Endodermal cell (in vitro differentiated cells): ENCODE measurements at places on chromosomes 4 and X. TPM values are rescaled to one million over a fixed set of nuclear protein-coding genes. Genes with fewer than 3 reads are reported as not detected.

Gene DTHD1
- not detected in 2 replicates for total RNA-seq

GRCh38 chr4:19063662-19064061, 1042.1 kb upstream of the LCORL start:
- H3K27me3 ChIP-seq = no peaks in the 10 kb centered on the region
- DNase-seq = peak; percentile 65
- no peaks in the 10 kb centered on the region for H3K4me1 ChIP-seq
- H3K4me3 ChIP-seq = no peak overlapping the region

DNA sequence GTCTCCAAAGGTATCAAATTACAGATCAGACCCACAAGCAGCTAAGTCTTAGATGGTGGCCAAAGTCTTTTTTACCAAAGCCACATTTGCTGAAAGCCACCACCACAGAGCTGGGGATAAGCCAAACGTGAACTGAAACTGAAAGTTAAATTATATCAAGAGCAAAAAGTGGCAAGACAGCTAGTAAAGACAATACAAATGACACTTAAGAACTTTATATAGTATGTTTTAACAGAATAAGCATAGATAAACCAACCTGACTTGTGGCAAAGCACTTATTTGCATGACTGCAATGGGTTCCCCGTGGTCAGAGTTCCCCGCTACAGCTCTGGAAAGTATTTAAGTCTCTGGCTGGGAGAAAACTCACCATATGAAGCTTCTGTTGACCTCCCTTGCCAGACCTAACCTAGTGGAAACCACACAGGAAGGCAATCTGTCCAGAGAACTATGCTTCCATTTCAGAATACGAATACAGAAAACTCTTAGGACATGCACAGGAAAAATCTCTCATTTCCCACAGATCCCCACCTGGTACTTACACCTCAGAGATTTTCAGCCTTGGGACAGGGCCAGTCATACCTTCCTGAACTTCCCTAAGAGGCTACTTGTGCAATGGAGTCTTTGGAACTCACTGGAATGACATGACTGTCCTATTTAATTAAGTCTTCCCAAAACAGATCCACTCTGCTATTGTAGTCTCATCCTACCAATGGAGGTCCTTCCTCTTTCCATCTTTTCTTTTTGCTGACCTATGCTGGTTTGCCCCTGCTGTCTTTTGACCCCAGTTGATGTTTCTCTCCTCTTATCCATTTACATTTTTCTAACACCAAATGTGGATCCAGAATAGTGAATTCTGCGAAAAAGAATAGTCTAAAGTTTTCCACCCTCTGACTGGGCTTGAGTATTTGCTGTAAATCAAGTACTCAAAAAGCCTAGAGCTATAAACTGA, 225.1 kb downstream of the NR3C2 start:
- no peak for DNase-seq
- no peaks in the 10 kb centered on the region for H3K27me3 ChIP-seq
- no peaks in the 10 kb centered on the region for H3K36me3 ChIP-seq
- H3K4me1 ChIP-seq = peaks cover 9% of the 10 kb centered on the region

DNA sequence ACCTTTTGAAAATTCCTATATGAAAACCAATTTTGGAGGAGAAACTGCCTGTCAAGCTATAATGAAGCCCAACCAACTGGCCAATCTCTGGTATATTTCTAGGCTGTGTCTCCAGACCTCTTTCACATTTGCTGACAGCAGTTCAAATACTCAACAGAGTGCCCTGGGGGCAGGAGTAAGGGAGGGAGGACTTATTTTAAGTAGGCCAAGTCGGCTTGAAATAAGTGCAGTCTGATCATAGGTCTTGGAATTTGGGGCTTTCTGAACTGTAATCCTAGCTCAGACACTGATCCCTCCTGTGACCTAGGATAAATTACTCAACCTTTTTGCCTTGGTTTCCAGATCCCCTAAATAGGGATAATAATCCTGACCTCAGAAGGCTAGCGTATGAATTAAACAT, 59.4 kb upstream of the SLC7A11 start:
- H3K36me3 ChIP-seq = no peaks in the 10 kb centered on the region
- no peak overlapping the region for H3K4me3 ChIP-seq
- no peak for DNase-seq

Gene SYN1
- total RNA-seq = 4.9 and 7.3 TPM in 2 replicates

GRCh38 chr4:76955182-76955581, 5.6 kb downstream of the SEPTIN11 start:
- H3K36me3 ChIP-seq = peaks cover 4% of the 10 kb centered on the region
- no peak overlapping the region for H3K4me3 ChIP-seq
- no peak for DNase-seq
- peaks cover 14% of the 10 kb centered on the region for H3K4me1 ChIP-seq

Gene KCNIP4
- total RNA-seq = not detected in 2 replicates

Gene GAGE1
- not detected in 3 replicates for total RNA-seq

GRCh38 chrX:77505227-77505626, 58.0 kb downstream of the FGF16 start:
- H3K36me3 ChIP-seq = peaks cover 7% of the 10 kb centered on the region
- no peak overlapping the region for H3K27ac ChIP-seq
- DNase-seq = no peak
- no peaks in the 10 kb centered on the region for H3K27me3 ChIP-seq

- no peak overlapping the region for H3K4me3 ChIP-seq
- H3K4me1 ChIP-seq = no peaks in the 10 kb centered on the region
- H3K27ac ChIP-seq = no peak overlapping the region
- H3K27me3 ChIP-seq = no peaks in the 10 kb centered on the region
- no peak for DNase-seq
These were observed 182.1 kb upstream of the MAP3K15 start for GRCh38 chrX:19697416-19697815.

Gene RCHY1
- total RNA-seq = 35.5 to 36.4 TPM (median 36.1 TPM) in 3 replicates

GRCh38 chrX:120306630-120307029, 4.6 kb downstream of the TMEM255A start:
- H3K36me3 ChIP-seq = no peaks in the 10 kb centered on the region
- H3K27me3 ChIP-seq = peaks cover 23% of the 10 kb centered on the region
- no peak for DNase-seq
- H3K4me3 ChIP-seq = no peak overlapping the region

GRCh38 chr4:140374130-140374477, 658 bp downstream of the SCOC start:
- H3K36me3 ChIP-seq = peaks cover 3% of the 10 kb centered on the region
- no peak for DNase-seq
- H3K4me1 ChIP-seq = peaks cover 8% of the 10 kb centered on the region
- H3K27me3 ChIP-seq = no peaks in the 10 kb centered on the region
- peak overlapping the region; percentile 96 for H3K4me3 ChIP-seq

DNA sequence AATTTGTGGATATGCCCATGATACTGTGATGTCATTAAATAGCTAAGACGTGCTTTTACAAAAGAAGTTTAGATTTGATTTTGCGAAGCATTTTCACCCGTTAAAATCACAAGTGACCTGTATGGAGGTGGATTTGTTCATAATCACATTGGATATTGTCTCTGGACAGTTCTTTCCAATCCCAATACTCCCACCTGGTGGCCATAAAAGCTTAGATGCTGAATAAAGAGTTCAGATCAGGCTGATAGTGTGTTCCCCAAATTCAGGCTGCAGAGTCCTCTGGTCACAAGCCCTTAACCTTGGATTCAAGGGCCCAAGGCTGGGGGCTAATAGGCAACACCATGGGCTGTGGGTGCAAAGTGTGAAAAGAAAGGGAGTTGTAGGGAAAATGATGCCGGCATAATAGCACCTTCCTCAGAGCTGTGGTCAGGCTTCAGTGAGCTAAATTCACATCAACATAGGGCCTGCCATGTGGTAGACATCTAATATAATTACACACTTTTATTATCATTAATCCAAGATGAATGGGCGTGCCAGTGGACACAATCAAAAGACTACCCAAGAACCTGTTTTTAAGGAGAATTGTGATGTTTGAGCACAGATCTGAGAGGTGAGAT, 28.1 kb downstream of the SMIM43 start:
- peak; percentile 67 for DNase-seq
- H3K36me3 ChIP-seq = no peaks in the 10 kb centered on the region
- H3K4me1 ChIP-seq = no peaks in the 10 kb centered on the region

DNA sequence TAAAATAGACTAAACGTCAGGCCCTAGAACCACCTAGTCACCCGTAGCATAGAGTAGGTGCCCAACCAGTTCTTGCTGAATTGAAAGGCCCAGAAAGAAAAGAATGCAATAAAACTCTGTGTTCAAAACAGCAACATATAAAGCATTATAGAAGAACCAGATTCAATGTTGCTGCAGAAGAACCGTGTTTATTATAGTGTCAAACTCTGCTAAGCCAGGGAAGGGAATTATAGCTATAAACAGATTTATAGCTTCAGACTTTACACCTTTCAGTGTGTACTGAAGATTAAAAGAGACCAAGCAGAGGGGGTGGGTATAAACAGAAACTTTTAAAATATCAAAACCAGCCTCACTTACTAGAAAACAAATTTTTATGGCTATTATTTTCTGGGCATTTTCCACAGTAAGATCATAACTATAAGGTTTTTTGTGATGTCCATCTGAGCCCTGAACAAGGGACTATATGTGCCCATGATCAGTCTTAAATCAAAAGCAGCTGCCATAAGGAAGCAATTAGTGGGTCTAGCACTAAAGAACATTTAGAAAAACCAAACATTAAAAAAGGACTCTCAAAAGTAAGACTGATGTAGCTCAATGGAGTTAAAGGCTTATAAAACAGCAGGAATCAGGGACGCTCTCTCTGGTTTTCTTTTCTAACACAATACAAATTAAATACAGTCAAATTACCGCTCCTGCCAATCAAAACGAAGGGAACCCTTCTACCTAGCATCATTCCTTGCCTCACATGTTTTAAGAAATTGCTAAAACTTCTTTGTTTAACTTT, 219.7 kb upstream of the ETNPPL start:
- no peak for DNase-seq
- H3K36me3 ChIP-seq = no peaks in the 10 kb centered on the region
- no peaks in the 10 kb centered on the region for H3K4me1 ChIP-seq
- H3K27me3 ChIP-seq = no peaks in the 10 kb centered on the region
- no peak overlapping the region for H3K4me3 ChIP-seq

Gene GPRIN3
- total RNA-seq = 1.9 and 2.3 TPM in 2 replicates

- no peaks in the 10 kb centered on the region for H3K36me3 ChIP-seq
- H3K27ac ChIP-seq = no peak overlapping the region
- no peaks in the 10 kb centered on the region for H3K27me3 ChIP-seq
- H3K4me3 ChIP-seq = no peak overlapping the region
- DNase-seq = no peak
These were observed 271.5 kb downstream of the NR3C2 start for GRCh38 chr4:148170408-148171365.

GRCh38 chrX:140799216-140799615, 89.7 kb downstream of the LINC00632 start:
- no peaks in the 10 kb centered on the region for H3K4me1 ChIP-seq
- DNase-seq = no peak
- H3K4me3 ChIP-seq = no peak overlapping the region
- no peaks in the 10 kb centered on the region for H3K36me3 ChIP-seq
- H3K27ac ChIP-seq = no peak overlapping the region

DNA sequence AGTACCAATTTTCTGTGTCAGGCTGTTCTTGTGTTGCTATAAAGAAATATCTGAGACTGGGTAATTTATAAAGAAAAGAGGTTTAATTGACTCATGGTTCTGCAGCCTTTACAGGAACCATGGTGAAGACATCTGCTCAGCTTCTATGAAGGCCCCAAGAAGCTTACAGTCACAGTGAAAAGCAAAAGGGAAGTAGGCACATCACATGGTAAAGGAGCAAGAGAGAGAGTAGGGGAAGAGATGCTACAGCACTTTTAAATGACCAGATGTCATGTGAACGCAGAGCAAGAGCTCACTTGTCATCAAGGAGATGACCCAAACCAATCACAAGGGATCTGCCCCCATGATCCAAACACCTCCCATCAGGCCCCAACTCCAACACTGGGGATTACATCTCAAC, 174.3 kb downstream of the ATP10D start:
- no peaks in the 10 kb centered on the region for H3K27me3 ChIP-seq
- no peak overlapping the region for H3K27ac ChIP-seq
- H3K4me1 ChIP-seq = no peaks in the 10 kb centered on the region
- no peak overlapping the region for H3K4me3 ChIP-seq

DNA sequence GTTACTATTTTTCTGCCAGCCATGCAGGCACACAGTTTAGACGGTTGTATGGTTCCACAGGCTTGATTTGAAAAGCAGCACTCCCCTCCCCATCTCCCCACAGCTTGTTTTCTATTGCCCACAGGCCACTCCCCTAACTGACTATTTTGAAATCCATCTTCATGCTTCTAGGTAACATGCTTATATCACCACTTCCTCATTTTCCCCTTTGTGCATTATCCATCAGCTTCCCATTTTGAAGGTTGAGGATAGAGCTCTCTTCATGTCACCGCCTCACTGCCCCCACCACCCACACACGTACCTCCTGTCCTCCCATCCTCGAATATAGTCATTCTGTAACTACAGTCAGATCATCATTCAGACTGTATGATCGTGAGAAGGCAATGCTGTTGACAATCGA, 224.7 kb downstream of the MID1 start:
- H3K36me3 ChIP-seq = no peaks in the 10 kb centered on the region
- no peaks in the 10 kb centered on the region for H3K4me1 ChIP-seq
- no peaks in the 10 kb centered on the region for H3K27me3 ChIP-seq
- DNase-seq = no peak
- H3K27ac ChIP-seq = no peak overlapping the region

- H3K36me3 ChIP-seq = peaks cover 15% of the 10 kb centered on the region
- peak overlapping the region; percentile 56 for H3K4me3 ChIP-seq
- DNase-seq = no peak
- H3K4me1 ChIP-seq = no peaks in the 10 kb centered on the region
- H3K27ac ChIP-seq = peak overlapping the region; percentile 70
These were observed 680 bp upstream of the ASMTL start for GRCh38 chrX:1453395-1453783.

- H3K27me3 ChIP-seq = peaks cover 22% of the 10 kb centered on the region
- H3K4me1 ChIP-seq = no peaks in the 10 kb centered on the region
- H3K4me3 ChIP-seq = no peak overlapping the region
- no peak overlapping the region for H3K27ac ChIP-seq
These were observed 3.4 kb upstream of the GABRE start for GRCh38 chrX:151977923-151978322.

DNA sequence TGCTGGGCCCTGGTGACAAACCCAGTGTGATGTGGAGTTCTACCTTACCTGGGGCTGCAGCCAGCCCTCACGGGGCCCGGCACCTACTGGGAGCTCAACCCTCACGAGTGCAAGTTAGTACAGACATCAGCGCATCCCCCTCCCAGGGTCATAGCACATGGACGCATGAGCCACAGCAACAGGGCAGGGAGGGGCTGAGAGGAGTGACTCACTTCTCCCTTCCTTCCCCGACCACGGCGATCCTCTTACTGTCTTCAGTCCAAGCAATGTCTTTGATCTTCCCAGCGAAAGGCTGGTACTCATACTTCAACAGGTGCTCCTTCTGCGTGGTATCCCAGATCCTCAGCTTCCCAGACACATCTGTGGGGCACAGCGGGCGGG, 17.8 kb downstream of the WDR1 start:
- no peak overlapping the region for H3K27ac ChIP-seq
- no peak for DNase-seq
- H3K27me3 ChIP-seq = no peaks in the 10 kb centered on the region
- peaks cover 13% of the 10 kb centered on the region for H3K4me1 ChIP-seq

DNA sequence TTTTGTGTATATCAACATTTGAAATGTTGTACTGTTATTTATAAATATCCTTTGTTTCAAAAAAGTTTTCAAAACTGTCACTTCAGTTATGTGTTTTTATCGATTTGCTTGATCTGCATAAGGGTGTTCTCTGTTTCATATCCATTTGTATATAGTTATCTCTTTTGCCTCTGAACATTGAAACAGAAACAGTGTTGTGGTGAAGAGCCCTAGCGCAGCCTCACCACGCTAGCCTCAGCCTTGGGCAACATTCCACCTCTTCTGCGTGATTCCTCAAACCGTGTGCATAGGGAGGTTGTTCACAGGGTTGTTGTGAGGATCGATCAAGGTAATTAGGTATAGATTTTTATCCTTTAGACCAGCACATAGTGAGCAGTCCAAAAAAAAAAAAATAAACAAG, 287.0 kb upstream of the GALNT7 start:
- no peaks in the 10 kb centered on the region for H3K4me1 ChIP-seq
- DNase-seq = no peak
- no peak overlapping the region for H3K27ac ChIP-seq
- H3K4me3 ChIP-seq = no peak overlapping the region
- H3K36me3 ChIP-seq = no peaks in the 10 kb centered on the region
